GOT3 (cell line): ENCODE measurements at places on chromosomes 16 and 17.

GRCh38 chr17:50642722-50643656, 8.3 kb downstream of the ABCC3 start:
- no peak for DNase-seq

DNA sequence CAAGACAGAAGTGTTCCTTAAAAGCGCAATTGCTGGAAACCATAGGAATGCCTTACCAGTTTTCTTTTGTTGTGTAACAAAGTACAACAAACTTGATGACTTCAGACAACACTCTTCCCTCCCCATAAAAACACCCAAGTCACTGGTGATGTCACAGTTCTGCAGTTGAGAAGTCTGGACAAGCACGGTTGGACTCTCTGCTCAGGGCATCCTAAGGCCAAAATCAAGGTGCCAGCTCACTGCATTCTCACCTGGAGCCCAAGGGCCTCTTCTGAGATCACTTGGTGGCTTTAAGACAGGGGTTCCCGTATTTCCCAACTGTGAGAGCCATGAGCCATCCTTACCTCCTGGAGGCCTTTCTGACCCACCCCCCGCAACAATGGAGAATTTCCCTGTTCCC, 45.6 kb upstream of the MEAK7 start:
- DNase-seq: no peak

DNA sequence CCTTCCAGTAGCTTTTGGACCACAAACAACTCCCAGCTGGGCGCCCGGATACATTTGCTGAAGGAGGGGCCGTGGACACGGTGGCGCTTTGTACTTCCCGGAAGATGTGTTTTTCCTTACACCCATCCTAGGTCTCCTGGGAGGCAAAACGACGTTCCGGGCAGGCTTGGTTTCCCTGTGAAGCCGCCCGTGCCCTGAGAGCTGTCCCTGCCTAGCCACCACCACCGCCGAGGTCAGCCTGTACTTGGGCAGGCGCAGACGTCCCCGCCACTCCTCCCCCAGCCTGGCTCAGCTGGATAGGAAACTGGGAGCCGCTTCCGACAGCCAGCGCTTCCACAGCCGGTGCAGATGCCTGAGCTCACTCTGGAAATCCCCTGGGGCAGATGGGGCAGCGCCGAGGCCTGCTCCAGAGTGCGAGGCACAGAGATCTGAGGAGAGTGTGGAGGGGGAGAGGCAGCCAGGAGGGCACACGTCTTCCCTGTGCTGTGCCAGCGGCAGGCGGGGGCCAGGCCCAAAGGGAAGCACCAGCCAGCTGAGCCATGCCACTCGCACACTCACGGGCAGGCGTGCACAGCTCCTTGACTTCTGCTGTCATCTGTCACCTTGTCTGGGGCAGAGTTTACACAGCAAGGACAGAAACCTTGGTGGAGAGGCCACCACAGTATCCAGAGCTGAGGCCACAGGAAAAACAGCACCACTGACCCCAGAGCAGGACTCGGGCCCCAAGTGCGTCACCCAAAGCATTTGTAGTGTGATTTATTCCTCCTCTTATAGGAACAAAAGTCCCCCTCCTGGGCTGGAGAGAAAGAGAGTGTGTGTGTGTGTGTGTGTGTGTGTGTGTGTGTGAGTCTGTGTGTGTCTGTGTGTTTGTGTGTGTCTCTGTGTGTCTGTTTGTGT, 3.0 kb downstream of the RHBDF2 start:
- DNase-seq: no peak

GRCh38 chr17:81303385-81303784, 8.3 kb upstream of the SLC38A10 start:
- DNase-seq: no peak
